ENCODE measurements at places on chromosomes 13 and 19. TPM values are rescaled to one million over a fixed set of nuclear protein-coding genes. Genes with fewer than 3 reads are reported as not detected.

DNA sequence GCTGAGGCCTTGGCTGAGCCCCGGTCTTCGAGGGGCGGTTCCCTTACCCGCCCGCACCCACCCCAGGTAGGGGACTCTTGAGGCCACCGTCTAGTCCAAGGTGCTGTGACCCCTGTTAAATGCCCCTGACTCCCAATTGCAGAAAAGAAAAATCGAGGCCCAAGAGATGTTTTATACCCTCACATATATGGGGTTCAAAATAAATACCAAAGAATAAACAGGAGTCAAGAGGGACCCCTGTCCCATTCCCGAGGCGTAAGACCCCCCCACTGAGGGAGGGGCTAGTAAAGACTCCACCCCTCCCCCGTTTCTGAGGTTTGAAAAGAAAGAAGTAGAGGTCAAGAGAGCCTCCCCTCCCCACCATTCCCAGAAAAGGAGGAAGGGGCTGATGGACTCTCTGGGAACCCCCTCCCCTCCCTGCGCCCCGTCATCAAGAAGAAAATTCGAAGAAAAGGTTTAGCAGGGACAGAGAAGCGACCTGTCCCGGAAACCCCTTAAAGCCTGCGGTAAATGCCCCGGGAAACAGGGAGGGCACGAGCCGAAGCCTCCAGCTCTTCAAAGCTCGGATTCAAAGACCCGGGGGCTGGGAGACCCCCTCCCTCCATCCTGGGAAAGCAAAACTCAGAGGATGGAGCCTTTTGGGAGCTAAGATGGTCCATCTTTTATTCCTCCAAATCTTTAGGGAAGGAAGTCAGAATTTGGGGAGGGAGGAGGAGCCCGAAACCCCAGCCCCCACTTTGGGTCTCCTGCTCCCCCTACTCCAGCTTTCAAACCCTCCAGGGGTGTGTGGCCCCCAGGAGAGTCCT lies 755 bp upstream of the RAB3A start:
- peak; percentile 31 for DNase-seq

GRCh38 chr13:24627946-24628345 lies 52.3 kb upstream of the ATP12A start:
- no peak for DNase-seq

DNA sequence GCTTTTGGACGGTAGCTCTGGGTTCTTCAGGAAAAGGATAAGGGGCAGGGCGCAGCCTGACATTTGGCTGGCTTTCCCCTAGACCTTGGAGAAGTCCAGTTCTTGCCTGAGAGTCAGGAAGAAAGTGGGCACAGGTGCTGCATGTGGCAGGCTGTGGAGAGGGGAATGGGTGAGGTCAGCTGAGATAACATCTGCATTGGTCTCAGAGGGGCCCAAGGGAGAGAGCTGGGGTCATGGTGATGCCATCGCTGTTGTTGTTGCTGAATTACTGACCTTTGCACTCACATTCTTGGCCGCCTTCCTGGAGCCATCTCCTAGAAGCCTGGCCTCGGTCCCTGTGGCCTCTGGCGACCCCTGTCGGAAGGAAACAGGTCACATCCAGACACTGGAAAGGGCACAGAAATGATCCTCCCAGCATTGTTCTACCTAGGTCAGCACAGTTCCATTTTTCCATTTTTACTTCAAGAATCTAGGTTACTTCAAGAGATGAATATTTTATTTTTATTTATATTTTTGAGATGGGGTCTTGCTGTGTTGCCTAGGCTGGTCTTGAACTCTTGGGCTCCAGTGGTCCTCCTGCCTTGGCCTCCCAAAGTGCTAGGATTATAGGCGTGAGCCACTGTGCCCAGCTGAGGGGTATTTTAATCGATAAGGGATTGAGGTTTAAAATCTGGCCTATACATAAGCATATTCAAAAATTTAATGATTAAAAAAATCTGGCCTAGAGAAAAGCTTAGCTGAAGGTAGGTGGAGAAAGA lies 6.5 kb upstream of the LIPE start:
- peak; percentile 65 for DNase-seq

DNA sequence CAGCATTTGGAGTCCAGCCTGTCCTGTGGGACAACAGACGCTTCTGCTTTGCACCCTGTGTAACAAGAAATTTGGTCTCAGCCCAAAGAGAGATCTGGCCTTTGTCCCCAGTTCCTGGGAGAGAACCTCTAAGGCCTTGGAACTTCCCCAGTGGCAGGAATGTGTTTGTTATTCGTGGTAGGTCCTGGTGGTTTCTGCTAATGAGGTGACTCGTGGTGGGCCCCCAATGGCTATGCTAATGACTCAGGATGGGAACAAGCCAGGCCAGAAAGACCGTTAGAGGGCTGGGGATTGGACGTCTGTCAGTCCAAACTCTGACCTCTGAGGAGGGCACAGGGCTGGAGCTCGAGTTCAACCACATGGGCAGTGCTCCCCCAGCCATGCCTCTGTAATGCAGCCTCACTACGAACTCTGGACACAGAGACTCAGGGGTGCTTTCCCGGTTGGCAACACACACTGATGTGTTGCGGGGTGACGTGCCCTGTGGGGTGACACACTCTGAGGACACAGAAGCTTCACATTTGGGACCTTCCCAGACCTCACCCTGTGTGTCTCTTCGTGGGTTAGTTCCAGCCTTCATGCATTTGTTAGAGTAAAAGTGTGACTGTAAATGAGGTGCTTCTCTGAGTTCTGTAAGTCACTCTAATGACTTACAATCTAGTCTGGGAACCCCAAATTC lies 38.9 kb downstream of the TEX29 start:
- no peak for DNase-seq

- DNase-seq, result no peak
Measured at GRCh38 chr13:94860981-94861407, 148.6 kb upstream of the SOX21 start.

- no peak for DNase-seq
Measured at GRCh38 chr13:35349673-35350278, 126.7 kb downstream of the MAB21L1 start.

GRCh38 chr19:51097166-51097738 lies 11.0 kb downstream of the CTU1 start:
- DNase-seq, result peak; percentile 70

DNA sequence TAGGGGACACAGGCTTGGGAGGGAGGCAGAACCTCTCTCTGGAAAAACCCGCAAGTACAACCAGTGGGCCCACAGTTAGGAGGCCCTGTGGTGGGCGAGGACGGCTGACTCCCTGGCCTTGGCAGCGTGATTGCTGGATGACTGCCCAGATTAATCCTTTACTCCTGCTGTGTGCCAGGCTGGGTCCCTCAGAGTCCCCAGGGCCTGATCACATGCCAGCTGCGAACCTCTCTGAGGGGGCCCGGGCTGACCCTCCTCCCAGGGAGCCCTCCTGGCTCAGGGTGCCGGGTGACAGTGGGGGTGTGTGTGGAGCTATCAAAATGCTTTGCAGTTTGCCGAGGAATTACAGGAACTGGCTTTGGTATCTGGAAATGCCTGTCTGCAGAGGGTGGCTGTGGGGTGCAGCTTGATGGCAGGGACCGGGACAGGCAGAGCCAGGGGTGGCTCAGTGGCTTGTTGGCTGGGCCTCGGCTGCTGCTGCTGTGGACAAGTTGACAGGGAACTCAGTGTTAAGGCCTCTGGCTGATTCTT lies 48.9 kb downstream of the DNM2 start:
- DNase-seq, result no peak

DNA sequence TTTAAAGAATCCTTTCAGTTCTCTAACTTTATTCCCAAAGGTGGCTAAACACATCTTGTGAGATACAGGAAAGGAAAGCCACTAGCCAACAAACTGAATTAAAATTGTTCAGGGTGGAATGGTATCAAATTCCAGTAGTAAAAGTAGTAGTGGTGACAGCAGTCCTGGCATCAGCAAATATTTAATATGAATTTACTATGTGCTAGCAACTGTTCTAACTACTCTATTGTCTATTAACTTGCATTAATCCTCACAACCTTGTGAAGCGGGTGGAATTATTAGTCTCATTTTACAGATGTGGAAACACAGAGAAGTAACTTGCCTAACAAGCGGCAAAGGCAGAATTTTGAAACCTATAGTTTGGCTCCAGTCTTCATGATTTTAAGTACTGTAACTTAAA lies 130.1 kb downstream of the KLF12 start:
- no peak for DNase-seq

- no peak for DNase-seq
Measured at GRCh38 chr19:53819861-53820260, 4.3 kb downstream of the NLRP12 start.

GRCh38 chr19:35332817-35333216 lies 3.8 kb downstream of the CD22 start:
- peak; percentile 19 for DNase-seq

DNA sequence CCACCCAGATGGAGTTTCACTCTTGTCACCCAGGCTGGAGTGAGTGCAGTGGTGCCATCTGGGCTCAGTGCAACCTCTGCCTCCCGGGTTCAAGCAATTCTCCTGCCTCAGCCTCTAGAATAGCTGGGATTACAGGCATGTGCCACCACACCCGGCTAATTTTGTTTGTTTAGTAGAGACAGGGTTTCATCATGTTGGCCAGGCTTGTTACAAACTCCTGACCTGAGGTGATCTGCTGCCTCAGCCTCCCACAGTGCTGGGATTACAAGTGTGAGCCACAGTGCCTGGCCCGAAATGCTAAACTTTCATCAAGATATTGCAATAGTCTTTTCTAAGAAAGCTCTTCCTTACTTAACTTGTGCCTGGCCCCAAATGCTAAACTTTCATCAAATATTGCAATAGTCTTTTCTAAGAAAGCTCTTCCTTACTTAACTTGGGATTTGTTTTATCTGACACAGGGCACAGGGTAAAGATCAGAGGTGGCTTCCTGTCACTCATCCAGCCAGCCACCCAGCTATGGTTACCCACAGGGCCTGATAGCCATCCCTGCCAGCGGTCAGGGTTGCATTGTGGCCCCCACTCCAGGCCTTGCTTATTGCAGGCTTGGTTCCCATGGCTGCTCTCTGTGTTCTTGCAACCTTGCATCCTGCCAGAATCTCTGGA lies 352.3 kb upstream of the TMTC4 start:
- no peak for DNase-seq

DNA sequence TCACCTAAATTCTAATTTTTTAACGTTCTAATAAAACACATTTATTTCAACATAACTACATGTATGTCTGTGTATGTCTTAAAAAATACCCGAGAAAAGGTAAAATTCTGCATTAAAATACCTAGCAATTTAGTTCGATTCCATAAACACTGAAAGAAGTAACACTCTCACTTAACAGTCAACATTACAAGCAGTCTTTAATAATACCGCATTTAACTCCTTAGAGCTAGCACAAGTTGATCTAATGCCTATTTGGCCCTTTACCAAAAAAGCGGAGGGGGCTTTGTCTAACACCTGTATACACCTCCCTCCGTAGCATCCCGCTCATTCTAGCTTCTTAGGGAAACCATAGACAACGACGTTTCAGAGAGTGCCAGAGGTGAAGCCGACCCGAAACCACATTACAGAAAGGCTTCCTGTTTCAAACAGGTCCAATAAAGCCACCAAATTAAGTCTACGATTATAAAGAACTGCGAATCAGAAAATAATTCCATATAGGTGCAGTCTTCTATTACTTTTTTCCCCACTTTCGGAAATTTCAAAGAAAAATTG lies 1.2 kb downstream of the SPART start:
- no peak for DNase-seq

GRCh38 chr19:15479391-15480345 lies at the start of gene PGLYRP2:
Gene PGLYRP2 (minus strand): TSS chr19:15479501. CDS start chr19:15479371, 130 bp downstream.
- DNase-seq, result no peak

GRCh38 chr19:55005684-55006488 lies 32.2 kb downstream of the GP6 start:
- peak; percentile 21 for DNase-seq

DNA sequence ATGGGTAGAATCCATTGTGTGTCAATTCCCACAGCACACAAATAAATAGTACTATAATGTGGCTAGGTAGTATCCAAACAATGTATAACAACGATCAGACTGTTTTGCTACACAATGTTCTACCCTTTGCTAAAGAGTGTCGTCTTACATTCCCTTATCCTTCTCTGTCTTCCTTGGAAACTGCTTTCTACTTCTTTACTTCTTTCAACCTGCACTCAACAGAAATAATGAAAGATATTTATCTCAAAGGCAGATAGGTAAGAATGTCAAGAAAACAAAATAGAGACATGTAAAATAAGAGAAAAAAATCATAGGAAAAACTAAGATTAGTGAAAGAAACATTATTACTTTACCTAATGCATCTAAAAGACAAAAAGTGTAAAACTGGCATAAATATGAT lies 814.7 kb downstream of the PCDH9 start:
- no peak for DNase-seq

DNA sequence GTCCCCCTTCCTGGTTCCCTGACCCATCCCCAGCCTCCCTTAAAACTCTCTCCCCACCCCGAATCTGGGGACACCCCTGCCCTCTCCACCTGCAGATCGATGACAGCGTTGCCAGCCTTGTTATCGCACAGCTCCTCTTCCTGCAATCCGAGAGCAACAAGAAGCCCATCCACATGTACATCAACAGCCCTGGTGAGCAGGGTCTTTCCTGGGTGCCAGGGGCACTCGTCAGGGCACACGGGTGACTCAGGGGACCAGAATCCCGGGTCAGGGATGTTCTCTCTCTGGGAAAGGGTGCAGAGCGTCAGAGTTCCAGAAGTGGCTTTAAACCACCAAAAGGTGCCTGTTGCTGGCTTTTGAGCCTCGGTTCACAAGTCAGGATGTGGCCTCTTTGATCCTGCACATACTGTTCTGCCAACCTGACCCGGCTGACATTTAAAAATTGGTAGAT lies 1.0 kb downstream of the CLPP start:
- DNase-seq, result peak; percentile 28

- DNase-seq, result no peak
Measured at GRCh38 chr19:35161434-35161743, 6.9 kb downstream of the FXYD5 start.

DNA sequence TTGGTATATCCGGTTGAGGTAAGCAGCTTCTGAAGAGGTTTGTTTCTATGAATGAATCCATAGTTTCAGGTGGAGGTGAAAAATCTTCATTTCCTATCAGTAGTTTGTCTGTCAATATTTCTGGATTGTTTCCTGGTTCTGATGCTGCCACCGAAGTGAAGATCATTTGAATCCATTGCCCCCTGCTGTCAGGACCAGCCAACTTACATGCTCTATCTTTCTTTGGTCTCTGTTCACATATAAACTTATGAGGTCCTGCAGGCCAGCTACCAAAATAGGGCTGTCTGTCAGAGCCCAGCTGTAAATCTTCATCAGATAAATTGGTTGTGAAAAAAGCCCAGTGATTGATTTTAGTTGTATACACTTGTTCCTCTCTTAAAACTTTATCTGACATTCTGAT lies 15.2 kb upstream of the N4BP2L1 start:
- DNase-seq, result peak; percentile 26

- DNase-seq, result no peak
Measured at GRCh38 chr19:13056052-13056660, 46.5 kb downstream of the LYL1 start.

ACTN4 gene
- total RNA-seq, result 233 TPM

TBXA2R gene
- 0.49 TPM for total RNA-seq

KRTDAP gene
- not detected for total RNA-seq

KASH5 gene
- total RNA-seq, result 0.27 TPM

OLFM2 gene
- 0.11 TPM for total RNA-seq

CAPS gene
- 1.6 TPM for total RNA-seq

MRI1 gene
- 27.1 TPM for total RNA-seq

ACTMAP gene
- 7.7 TPM for total RNA-seq

AMER2 gene
- not detected for total RNA-seq

CBY2 gene
- total RNA-seq, result not detected

Data from activated T-cell treated with anti-CD3 and anti-CD28 coated beads, Interleukin-2, amount 50 U/mL, for 4 hours (primary cell).